ENCODE measurements at places on chromosomes 5 and 9. TPM values are rescaled to one million over a fixed set of nuclear protein-coding genes. Genes with fewer than 3 reads are reported as not detected.

Gene SARDH
- not detected for total RNA-seq

Gene PTRH1
- total RNA-seq = 37.8 TPM

Gene ZFP2
- total RNA-seq = 0.54 TPM

Gene SIL1
- 114 TPM for total RNA-seq

Gene NUTM2F
- not detected for total RNA-seq

Gene NR2F1-AS1
- 3.2 TPM for total RNA-seq

Gene GPX3
- total RNA-seq = not detected

Gene HAPLN1
- total RNA-seq = not detected

Gene ARSI
- 0.19 TPM for total RNA-seq

Gene CYLC2
- total RNA-seq = not detected

Gene GHR
- 1.8 TPM for total RNA-seq

Gene PRDM9
- total RNA-seq = not detected

Gene FBXO10
- 4.6 TPM for total RNA-seq

Gene PCDHB11
- 0.75 TPM for total RNA-seq

Gene THBS4
- total RNA-seq = 0.82 TPM

Gene NRARP
- 2.2 TPM for total RNA-seq

Gene FBXO38
- total RNA-seq = 76.1 TPM

Gene CTSV
- total RNA-seq = 1.9 TPM

Gene GNPDA1
- 60.9 TPM for total RNA-seq

Gene HRH2
- total RNA-seq = not detected

Gene SLC36A2
- total RNA-seq = not detected

Gene PCDHGA12
- 0.79 TPM for total RNA-seq

Gene LMX1B
- total RNA-seq = 3.9 TPM

Gene PCDHB5
- total RNA-seq = 1.7 TPM

All from MCF 10A (cell line).